ENCODE measurements at places on chromosomes 2 and 18.

DNA sequence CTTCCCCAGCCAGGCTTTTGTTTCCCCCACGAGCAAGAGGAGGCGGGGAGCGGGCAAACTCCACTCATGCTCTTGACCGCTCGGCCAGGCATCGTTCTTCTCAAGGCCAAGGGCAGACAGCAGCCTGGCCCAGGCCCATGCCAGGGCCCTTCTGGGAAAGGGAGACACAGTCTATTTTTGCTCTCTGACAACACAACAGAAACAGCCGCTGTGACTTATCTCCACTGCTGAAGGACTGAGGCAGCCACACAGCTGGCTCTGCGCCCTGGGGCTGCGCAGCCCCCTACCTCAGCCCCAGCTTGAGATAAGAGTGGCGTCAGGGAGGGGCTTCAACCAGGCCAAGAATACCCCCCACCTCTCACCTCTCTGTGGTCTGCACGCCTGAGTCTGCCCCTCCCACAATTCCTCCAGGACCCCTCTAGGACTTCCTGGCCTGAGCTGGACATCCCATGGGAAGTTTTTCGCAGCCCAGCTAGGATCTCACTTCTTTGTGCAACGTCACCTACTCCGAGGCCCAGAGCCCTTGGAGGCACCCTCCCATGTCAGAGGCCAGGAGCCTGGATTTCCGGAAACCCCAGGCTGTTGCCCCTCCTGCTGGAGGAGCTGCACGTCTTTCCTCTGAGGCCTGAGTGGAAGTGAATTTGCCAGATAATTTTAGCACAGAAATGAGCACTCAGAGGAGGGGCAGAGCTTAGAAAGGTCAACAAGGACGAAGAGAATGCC is 118.9 kb upstream of the OTOS start:
- DNase-seq = no peak

GRCh38 chr2:140842110-140842509 is 1288.7 kb downstream of the LRP1B start:
- no peak for DNase-seq

- DNase-seq = no peak
Measured at GRCh38 chr2:22907330-22907729, 477.6 kb upstream of the KLHL29 start.

DNA sequence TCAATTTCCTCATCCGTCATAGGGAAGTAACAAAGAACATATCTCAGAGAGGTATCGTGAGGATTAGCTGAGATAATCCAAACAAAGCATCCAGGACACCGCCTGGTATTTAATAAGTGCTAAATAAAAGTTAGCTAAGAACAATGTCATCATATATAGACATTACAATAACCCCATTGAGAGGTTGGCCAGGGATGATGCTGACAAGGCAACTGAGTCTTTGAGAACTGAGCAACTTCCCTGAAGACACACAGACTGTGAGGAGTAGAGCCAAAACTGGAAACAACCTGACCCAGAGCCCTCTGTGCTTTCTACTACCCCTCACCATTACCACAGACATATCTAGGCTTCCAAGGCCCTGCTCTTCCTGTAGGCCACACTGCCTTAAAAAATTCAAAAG is 1.6 kb upstream of the DCTN1 start:
- no peak for DNase-seq

DNA sequence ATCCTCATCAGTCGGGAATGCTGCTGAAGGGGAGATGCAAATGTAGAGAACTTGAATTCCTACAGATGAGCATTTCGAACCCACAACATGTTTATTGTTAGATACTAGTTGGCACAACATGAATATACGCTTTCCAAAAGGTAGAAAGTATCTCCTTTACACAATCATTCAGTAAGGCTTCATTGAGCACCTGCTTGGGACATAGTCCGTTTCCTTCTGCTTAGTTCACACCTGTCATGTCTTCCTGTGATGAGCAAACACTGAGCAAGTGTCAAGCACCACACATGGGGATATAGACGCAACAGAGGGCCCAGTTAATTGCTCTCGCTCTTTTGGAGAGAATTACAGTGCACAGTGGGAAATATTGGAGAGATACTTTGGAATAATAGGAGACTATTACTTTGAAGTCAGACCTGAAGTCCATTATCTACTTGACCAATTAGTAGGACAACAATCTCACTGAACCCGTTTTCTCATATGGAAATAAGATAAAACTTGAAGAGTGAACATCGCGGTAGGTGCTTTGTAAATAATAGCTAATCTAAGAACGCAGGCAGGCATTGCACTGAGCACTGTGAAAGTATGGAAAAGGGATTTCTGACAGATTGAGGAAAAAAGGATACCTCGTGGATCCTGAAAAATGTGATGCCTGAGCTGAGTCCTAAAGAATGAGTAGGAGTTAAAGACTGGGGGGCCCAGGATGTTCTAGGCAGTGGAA is 1.2 kb downstream of the CPSF3 start:
- DNase-seq = no peak

GRCh38 chr2:55012672-55013484 is 37.4 kb downstream of the RTN4 start:
- no peak for DNase-seq

GRCh38 chr18:23689616-23690504 is 607 bp downstream of the LAMA3 start:
- DNase-seq = no peak

GRCh38 chr2:8704906-8705305 is 23.1 kb downstream of the ID2 start:
- no peak for DNase-seq

- no peak for DNase-seq
Measured at GRCh38 chr18:12811191-12811950, 72.7 kb downstream of the PTPN2 start.

DNA sequence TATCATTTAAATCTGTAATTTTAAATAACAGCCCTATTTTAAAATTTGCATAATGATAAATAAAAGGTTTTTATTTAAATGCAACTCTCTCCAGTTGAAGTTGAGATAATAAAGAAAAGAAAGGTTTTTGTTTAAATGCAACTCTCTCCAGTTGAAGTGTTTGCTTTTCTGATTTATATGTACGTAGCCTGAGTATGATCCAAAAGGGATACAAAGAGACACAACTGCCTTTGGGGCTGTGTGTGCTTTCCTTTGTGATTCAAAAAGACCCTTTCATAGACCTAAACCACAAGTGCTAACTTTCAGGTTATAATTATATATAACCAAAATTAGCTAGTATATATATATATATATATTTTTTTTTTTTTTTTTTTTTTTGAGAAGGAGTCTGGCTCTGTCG is 76.2 kb upstream of the MFF start:
- DNase-seq = peak; percentile 45

DNA sequence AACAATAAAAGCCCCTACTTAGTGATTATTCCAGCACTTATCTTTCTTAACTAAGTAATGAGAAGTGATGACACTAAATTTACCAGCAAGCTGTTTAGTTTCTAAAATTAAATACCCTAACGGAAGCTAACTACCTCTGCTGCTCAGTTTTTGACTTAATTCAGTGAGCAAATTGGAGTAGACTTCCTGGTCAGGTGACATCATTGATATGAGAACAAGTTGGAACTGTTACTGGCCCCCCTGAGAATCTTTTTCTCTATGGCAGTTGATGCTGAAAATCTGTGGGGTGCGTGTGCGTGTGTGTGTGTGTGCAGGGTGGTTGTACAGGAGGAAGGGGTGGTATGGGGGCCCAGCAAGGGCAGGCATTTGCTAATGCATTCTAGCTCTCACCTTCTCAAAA is 35.5 kb upstream of the BMP10 start:
- DNase-seq = no peak

GRCh38 chr2:26615336-26615859 is 25.8 kb downstream of the CIB4 start:
- DNase-seq = no peak

DNA sequence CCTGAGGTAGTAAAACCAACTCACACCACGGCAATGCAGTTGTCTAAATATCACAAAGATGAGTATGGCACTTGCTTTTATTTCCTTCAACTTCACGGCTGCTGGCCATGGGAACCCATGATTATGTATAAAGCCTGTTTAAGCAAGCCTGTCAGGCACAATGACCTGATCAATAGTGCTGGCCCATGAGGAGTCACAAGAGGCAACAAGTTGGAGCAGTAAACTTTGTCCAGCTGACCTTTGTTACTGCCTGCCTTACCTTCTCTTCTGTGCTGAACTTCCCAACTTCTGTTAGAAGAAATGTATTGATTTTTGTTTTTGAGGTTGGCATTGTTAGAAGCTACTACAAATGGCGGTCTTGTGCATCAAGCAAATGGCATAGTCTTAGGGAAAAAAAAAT is 151.9 kb downstream of the RAB3GAP1 start:
- DNase-seq = no peak

DNA sequence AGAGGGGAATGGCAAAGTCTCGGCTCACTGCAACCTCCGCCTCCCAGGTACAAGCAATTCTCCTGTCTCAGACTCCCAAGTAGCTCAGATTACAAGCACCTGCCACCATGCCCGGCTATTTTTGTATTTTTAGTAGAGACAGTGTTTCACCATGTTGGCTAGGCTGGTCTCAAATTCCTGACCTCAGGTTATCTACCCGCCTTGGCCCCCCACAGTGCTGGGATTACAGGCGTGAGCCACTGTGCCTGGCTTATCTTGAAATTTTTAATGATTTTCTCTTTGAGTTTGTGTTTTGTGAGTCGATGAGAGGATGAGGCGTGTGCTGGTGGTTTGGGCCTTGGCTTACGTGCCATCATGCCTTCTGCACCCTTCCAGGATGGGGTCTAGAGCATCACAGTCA is 101.3 kb upstream of the ST3GAL5 start:
- DNase-seq = no peak

DNA sequence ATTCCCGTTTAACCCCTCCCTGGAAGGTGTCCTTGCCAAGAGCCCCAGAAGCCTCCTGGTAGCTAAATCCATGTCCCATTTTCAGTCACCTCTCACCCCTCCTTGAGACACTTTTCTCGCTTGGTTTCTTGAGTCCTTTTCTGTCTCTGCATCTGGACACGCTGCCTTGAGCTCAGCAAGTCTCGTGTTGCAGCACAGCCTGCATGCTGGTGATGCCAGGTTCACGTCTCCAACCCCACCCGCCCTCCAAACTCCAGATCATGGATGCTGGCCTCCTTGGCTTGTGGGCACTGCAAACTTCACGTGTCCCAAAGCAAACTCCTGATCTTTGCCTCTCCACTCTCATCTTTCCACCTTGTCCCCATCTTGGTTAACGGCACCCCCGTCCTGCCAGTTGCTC is 39.3 kb downstream of the CENPO start:
- no peak for DNase-seq

GRCh38 chr2:39156107-39156506 is 35.3 kb upstream of the SOS1 start:
- DNase-seq = no peak

GRCh38 chr2:56448403-56449001 is 264.7 kb downstream of the CCDC85A start:
- no peak for DNase-seq

DNA sequence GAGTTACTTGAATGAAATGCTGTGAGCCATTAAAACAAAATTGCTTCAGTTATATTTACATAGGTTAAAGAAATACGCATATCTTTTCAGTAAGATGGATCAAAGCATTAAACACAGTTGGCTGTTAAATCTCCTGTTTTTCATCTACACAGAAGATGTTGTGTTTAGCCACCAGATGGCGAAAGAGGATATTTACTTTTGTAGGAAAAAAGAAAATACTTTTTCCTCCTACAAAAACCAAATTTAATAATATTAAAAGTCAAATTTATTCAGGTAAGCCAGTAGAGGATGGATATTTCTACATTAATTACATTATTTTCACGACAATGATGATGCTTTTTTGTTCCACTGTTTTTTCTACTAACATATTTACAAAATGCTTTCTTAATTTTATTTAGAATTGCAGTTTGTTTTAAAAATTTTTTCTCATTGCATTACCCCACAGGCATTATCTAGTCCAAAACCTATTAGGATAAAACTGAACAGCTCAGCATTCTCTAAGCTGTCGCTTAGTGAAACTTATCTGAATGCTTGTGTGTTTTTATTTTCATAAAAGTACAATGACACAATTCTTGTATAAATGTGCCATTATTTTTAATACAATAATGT is 173.7 kb downstream of the ASXL3 start:
- DNase-seq = peak; percentile 47

- no peak for DNase-seq
Measured at GRCh38 chr2:10820562-10820961, 8.0 kb upstream of the PDIA6 start.

GRCh38 chr2:46147626-46148368 is 149.4 kb upstream of the EPAS1 start:
- DNase-seq = no peak

GRCh38 chr2:174340400-174341292 is 5.9 kb downstream of the SP9 start:
- DNase-seq = no peak

GRCh38 chr2:20698916-20699613 is 32.1 kb downstream of the GDF7 start:
- DNase-seq = no peak

DNA sequence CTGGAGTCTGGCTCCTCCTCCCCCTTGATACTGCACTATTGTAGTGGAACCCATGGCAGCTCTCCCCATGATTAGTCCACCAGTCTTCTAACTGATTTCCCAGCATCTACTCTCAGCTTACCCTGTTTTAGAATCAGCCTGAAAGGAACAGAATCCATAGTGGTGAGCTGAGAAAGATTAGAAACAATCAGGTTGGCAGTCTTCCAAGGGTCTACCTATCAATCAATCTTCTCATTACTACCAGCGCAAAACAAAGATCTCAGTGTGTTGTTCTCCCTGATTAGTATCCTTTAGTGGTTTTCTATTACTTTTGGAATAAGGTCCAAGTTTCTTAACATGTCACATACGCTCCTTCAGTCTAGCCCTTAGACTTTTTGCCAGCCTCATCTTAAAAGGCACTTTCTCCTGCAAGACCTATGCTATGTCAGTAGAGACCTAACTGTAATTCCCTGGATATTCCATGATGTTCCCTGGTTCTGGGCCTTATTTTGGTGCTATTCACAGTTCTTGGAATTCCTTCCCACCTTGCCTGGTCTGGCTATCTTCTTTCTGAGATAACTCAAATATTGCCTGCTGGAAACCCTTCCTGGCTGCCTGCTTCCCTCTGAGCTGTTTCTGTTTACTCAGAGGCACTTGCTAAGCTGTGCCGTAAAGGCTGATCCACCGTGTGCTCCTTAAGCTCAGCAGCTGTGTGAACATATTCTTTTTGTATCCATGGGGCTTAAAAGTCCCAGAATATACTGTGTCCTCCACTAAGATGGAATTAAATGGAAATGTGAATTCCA is 32.6 kb downstream of the LAMA3 start:
- DNase-seq = no peak

GRCh38 chr2:212538305-212539071 is at the start of gene ERBB4:
Gene ERBB4, minus strand, starts transcription at chr2:212538802. Its CDS starts 272 bp downstream, at chr2:212538530.
- no peak for DNase-seq

- no peak for DNase-seq
Measured at GRCh38 chr2:110680709-110681108, 2.8 kb upstream of the BUB1 start.

DNA sequence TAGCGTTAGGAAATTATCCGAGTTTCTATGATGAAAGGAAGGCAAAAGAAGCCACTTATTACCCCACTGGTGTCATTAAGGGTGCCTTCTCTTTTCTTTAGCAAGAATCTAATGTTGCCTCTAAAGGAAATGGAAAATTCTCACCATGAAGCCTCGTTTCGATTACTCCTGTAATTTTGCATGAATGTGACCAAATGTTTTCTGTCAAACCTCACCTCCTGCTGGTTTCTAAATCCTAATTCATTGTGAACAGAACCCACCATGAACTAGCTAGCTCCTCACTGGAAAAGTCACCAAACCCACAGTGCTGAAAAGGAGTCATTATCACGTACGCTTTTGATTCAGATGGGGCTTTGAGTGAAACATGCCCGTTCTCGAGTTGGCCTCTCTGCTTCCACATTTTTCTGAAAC is 119.9 kb downstream of the COPS8 start:
- no peak for DNase-seq

GRCh38 chr2:118837067-118837466 is 10.4 kb downstream of the EN1 start:
- no peak for DNase-seq
